ELR (cell line): ENCODE measurements at places on chromosomes 5 and 9.

DNA sequence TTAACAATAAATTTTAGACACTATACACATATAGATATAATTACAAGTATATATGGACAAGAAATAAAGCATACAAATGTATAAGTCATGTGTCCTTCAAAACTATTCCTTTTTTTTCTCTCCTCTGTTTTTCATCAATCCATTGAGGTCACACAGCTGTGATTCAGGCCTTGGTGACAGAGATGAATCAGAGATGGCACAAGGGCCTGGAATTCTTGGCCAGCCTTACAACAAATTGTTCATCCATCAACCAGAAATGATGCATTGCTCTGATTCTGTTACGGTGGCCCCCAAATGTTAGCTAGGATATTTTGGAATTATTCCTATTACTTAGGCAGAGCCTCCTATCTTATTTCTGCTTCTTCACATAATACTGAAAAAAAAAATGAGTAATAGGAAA, 108.7 kb upstream of the MPDZ start:
- no peak for DNase-seq

GRCh38 chr5:95959051-95959887, 2.4 kb downstream of the ELL2 start:
- peak; percentile 41 for DNase-seq

GRCh38 chr9:130680836-130681768, 12.5 kb upstream of the EXOSC2 start:
- DNase-seq, result peak; percentile 92

GRCh38 chr9:93860694-93861658, 94.2 kb downstream of the BARX1 start:
- no peak for DNase-seq

- DNase-seq, result no peak
Measured at GRCh38 chr9:106757514-106757913, 105.5 kb upstream of the ZNF462 start.

GRCh38 chr5:79829260-79829659, 139.6 kb downstream of the CMYA5 start:
- peak; percentile 28 for DNase-seq

DNA sequence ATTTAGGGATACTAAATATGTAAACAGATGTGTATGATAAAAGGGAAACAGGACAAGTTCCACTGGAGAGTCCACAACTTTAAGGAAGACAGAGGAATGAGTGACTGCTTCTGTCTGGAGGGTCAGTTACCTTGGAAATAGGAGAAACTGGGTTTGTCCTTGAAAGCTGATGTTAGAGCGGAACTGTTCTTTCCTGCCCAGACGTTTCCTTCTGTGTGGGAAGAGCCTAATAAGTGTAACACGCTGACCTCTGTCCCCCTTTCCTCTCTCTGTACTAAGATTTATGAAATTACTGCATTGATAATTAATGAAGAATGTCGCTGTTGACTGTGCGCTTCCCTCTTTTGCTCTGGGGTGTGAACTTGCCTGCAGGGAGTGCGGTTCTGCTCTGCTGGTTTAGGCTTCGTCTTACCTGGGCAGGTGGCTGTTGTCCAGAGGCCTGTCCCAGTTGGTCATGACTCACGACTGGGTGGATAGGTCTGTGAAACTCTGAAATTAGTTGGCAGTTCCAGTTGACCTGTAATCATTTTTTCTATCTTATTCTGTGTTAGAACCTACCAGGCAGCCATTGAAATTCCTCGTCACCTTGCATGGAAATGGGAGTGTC, 126.8 kb downstream of the MTRR start:
- no peak for DNase-seq

- DNase-seq, result no peak
Measured at GRCh38 chr5:164722702-164723101, 1217.3 kb downstream of the MAT2B start.

DNA sequence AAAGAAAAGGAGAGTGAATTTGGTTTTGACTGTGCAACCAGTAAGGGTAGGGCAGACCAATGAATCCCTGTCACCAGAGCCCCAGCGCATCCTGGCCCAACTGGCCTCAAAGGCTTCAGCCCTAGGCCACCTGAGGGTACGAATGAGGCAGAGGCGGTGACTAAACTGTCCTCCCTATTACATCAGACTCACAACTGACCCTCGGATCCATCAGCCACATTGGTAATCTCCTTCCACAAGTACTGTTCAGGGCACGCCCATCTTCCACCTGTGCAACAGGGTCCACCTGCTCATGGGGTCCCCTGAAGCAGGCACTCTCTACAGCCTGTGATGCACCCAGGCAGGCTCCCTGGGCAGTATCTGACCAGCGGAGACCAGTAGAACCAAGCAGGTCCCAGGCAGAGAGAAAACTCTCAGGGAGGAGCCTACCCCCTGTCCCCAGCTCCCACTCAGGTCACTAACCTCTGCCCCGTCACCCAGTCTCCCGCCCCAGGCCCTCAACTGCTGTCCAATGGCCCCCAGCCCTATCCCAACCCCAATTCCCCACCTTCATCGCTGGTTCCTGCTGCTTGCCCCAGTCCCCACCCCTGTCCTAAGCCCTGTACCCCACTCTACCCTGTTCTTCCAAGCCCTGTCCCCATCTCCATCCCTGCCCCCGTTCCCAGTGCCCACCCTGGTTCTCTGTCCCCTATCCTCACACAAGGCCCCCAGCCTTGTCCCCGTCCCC, 904 bp downstream of the EDF1 start:
- DNase-seq, result no peak

GRCh38 chr5:6176102-6176693, 202.1 kb downstream of the MED10 start:
- DNase-seq, result no peak

DNA sequence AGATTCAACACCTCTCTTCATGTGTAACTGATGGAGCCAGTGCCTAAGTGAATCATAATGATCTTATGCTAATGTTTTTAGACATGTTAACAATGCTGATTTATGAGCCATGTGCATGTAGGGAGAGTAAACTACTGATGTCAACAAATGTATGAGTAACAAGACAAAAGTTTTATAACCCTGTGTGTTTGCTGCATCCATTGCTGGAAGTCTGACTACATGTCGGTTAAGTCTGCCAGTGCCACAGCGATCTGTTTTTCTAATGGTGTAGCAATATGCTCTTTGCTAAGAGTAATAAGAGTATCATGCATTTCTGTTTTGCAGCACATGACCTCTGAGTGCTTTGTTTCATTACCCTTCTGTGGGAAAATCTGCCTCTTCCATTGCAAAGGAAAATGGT, 26.4 kb upstream of the TMOD1 start:
- DNase-seq, result peak; percentile 90

GRCh38 chr9:111020594-111020993, 17.7 kb downstream of the LPAR1 start:
- DNase-seq, result no peak

DNA sequence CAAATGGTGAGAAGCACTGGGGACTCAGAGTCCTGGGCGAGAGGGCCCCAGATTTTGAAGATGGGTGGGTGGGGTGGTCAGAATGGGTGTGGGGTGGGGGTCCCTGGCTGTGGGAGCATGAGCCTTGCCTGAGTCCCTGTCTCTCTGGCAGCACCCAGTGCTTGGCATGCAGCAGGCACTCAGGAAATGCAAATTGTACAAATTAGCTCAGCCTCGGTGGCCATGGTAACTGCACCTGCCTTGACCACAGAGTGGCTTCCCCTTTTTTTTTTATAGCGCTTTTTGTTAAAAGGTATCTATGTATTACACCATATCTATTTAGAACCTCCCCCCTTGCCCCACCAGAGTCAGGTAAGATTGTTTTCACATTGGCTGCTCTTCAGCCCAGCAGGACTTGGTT, 19.2 kb upstream of the PITX1 start:
- no peak for DNase-seq

- DNase-seq, result no peak
Measured at GRCh38 chr9:91733006-91733624, 216.9 kb downstream of the ROR2 start.

- DNase-seq, result no peak
Measured at GRCh38 chr5:168865968-168866367, 286.8 kb upstream of the PANK3 start.

DNA sequence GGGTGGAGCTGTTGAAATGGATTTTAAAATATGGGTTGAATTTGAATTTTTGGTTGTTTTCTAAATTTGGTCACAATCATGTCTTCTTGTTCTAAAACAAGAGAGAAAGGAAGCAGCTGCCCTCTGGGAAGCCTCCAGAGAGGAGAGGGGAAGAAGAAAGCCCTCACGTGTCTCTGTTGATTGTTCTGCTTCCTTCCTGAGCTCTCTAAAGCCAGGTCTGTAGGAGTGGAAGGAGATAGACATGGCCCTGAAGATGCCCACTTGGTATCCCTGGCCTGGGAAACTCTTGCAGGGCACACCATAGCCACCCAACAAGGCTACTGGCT, 59.6 kb downstream of the GALNT12 start:
- DNase-seq, result no peak

- DNase-seq, result no peak
Measured at GRCh38 chr5:36691226-36691625, 84.8 kb downstream of the SLC1A3 start.

- DNase-seq, result no peak
Measured at GRCh38 chr5:160296496-160296895, 15.9 kb downstream of the CCNJL start.

- DNase-seq, result peak; percentile 88
Measured at GRCh38 chr9:111992523-111992922, 95.9 kb downstream of the UGCG start.

- DNase-seq, result peak; percentile 87
Measured at GRCh38 chr9:36276781-36277181, 18.5 kb upstream of the GNE start.

- peak; percentile 24 for DNase-seq
Measured at GRCh38 chr9:34496149-34496712, 26.6 kb downstream of the ENHO start.

- DNase-seq, result no peak
Measured at GRCh38 chr5:170599756-170600155, 95.9 kb downstream of the KCNIP1 start.

- DNase-seq, result no peak
Measured at GRCh38 chr9:75105841-75106240, 17.5 kb downstream of the OSTF1 start.

GRCh38 chr5:43729846-43730478, 127.0 kb downstream of the NNT start:
- peak; percentile 36 for DNase-seq

DNA sequence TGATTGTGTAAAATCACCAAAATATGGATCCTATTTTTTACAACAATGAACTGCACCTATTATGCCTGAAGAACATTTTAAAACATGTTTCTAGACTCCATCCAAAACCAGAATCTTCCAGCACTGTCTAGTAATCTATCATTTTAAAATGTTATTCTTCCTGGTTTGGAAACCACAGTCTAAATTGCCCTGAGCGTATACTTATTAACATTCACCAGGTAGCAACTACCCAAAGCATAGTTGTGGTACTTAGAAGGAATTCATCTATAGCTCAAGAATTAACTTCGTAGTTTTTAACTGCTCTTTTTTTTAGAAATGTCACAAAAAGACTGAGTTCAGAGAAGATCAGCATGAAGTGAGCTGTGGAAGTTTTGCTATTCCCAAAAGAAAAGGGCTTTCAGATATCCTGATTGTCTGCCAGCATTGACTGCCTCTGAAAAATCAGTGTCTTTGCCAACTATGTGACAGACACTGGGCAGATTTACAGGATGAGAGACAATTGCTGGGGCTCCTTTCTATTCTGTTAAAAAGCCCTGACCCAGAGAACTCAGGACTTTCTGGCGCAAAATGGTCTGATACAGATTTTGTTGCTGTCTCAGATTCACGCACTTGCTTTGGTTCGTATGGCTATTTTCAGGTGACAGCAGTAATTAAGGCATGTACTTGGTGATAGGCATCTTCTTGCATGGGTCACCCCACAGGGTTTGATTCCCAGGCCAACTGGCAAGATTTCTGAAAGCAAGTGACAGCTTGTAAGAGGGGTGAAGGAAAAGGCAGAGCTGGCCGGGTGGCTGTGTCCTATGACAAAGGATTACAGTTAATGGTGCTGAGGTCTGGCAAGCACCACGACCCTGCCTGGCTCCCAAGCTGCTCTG, 152.5 kb upstream of the RAI14 start:
- no peak for DNase-seq

DNA sequence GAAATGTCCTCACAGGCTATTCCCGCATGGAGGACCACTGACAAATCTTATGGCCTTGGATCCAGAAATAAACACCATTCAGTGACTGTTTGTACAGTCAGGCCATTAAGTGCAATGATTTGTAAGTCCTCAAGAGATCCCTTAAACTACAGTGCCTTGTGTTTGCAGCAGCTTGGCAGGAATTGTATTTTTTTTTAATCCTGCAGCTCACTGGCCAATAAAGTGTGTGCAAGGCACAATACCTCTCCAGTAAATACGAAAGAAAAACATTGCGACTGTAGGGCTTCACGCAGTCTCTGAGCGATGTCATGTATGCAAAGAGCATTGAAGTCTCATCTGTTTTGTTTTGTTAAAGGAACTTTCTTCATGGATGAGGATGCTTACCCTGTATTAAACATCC, 74.2 kb upstream of the TUSC1 start:
- no peak for DNase-seq

GRCh38 chr5:135569755-135570452, 8.9 kb downstream of the CXCL14 start:
- peak; percentile 57 for DNase-seq

GRCh38 chr5:111927191-111927590, 170.2 kb upstream of the NREP start:
- DNase-seq, result no peak

DNA sequence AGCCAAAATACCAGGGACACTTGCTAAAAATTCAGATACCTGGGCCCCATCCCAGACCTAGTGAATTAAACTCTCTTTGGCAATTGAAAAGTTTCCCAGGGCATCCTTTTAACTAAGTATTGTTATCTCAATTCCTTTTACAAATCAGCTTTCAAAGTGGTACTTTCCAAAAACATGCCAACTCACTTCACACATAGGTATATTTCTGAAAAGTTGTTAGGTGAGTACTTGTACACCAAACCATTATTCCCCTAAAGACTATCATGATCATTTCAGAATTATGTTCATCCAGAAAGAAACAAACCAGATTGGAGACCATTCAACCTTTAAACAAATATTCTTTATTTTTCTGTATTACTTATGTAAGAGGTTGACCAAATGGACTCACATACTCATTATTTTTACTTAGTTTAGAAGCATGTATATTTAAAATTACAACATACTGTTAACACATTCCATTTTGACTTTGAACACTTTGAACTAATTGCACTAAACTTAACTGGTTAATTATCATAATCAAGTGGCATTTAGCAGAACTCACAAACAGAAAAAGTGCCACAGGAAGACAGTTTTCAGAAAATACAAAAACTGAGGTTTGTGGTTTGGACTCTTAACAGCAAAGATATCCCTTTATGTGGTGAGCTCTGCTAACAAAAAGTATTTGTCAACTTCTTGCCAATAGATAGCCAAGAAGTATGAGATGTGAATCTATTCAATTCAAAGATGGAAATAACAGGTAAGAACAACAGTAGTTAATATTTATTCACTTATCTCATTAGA, 40.7 kb downstream of the KIAA0825 start:
- DNase-seq, result peak; percentile 0

DNA sequence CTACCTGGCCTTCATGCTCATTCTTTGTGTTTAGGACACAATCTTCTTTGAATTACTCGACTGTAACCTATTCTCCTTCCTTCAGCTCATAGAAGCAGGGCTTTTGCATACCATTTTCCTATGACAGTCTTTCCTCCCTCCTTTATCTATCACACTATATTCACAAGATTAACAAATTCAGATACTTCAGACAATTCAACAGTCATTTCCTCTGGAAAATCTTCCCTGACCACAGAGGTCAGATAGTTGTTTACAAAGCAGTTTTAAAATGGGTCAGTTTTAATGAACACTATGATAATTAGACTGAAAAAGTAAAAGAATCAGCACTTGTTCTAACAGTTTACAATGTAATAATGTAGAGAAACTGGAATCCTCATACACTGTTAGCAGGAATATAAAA, 4.3 kb downstream of the CAAP1 start:
- peak; percentile 18 for DNase-seq

- peak; percentile 36 for DNase-seq
Measured at GRCh38 chr9:6113312-6113711, 97.9 kb upstream of the RANBP6 start.
